ENCODE measurements at places on chromosomes 11 and 22.

GRCh38 chr22:40541300-40541699, 95.2 kb downstream of the MRTFA start:
- no peak for DNase-seq

DNA sequence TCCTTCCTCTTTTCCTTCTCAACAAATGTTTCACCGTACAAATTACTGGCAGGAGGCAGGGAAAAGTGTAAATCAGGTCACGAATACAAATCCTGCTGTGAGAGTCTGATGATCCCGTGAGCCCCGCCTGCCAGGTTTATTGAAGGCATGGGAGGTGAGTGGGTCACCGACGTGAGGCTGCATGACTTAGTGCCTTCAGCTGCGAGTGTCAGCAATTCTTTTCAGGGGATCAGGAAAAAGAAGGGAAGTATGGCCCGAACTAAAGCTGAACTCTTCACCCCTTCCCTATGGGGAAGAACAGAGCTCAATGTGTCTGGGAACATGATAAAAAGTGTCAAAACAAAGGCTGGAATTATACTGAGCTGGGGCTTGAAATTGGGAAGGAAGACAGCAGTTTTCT, 166.2 kb downstream of the OPCML start:
- no peak for DNase-seq

DNA sequence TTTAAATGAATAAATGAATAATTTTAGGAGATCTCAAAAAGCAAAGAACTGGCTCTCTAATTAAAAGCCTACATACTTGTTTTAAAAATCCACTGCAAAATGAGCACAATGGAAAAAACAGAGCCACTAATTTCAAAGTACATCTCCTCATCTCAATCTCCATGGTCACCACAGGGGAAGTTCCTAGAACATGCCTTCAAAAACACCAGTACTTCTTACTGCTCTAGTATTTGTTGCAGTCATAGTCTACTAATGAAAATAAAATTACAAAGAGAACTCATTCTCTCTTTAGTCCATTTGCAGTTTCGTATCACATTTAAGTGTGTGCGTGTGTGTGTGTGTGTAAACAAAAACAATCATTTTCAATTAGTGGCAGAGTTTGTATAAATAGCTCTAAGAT, 54.0 kb downstream of the PIK3C2A start:
- no peak for DNase-seq

GRCh38 chr11:131581046-131581445, 210.6 kb downstream of the NTM start:
- DNase-seq, result no peak

GRCh38 chr11:100684101-100685065, 2.7 kb upstream of the ARHGAP42 start:
- no peak for DNase-seq

DNA sequence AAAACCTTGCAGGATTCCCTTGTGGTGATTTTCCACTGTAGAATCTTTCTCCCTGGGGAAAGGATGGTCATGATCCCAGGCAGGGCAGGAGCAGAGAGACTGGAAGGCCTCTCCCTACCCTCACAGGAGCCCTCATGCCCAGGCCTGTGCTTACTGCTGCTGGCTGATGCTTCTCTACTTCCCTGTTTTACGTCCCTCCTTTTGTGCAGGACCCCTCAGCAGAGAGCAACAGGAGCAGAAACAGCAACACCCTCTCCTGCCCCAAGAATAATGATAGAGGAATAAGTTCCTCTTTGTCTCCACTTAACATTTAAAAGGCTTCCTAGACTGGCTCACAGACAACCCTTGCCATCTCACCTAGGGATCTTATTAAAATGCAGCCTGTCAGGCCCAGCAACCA, 3.6 kb downstream of the ISX start:
- DNase-seq, result no peak

DNA sequence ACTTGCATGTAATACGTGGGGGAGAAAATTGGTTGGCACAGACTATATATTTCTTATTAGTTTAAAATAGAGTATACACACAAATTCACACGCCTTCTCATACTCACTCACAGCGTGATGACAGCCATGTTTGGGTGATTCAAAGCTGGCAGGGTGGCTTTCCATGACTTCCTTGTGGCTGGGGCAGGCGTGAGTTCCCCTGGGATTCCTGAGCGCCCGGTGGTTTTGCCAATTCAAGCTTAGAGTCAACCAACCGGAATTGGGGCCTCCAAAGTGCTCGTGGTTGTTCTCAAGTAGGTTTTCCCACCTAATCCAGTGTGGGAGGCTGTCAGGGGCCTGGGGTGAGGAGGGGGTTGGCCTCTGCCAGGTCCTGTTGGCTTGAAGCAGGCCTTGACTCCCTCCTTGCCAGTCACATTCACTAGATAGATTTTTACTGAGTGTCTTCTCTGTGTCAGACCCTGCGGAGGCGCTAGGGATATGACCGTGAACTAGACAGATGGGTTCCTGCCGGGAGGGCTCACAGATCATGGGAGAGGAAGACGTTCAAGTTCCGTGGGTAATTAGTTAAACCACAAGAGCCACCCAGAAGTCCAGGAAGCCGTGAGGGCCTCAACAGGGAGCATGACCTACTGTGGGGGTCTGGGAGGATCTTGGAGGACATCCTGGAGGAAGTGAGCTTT, 11.5 kb downstream of the PKNOX2 start:
- no peak for DNase-seq

DNA sequence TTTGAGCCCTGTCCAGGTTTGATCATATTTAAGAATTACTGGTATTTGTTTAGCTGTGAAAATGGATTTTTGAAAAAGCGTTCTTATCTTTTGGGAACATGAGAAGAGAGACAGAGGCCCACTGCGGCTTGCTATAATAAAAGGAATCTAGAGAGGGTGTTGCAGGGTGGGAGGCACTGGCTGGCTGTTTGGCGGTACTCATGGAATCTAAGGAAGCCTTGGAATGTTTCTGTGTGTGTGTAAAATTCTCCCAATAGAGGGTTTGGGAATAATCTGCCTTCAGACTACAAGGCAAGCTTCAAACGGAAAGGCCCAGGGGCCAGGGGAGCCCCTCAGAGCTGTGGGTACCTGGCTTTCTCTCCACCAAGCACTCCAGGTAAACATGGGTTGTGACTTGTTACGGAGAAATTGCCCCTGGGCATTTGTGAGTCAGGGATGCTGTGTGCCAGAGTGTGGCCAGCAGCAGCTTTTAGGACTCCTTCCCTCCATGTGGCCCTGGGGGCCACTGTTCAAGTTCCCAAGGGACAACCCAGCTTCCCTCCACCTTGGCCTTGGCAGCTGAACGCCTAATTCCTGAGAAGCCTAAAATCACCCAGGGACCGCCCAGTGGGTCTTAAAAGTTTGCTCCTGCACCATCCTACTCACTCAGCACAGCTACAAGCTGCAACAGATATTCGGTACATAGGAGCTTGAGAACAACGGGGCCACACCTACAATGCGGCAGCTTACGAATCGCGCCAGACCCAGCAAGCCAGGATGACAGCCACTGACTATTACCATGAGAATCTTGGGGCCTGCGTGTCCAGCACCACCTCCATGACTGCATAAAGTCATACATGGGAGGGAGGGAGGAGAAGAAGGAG, 14.1 kb upstream of the SYT8 start:
- DNase-seq, result no peak

DNA sequence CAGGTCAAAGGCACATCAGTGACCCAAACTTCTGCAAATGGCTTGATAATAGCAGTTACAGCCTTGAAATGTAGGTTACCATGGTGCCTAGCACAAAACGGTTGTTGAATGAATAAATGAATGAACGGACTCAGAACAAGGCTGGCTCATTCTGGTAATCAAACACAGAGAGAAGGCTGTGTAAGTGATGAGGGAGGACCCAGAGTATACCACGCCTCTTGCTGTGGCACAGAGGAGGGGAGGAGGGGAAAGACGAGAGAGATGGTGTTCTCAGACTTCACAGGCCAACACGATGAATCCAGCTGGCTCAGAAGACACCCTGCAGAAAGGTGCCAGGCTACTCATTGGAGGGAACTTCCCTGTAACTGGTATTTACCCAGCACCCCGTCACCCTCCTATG, 38.3 kb downstream of the PC start:
- no peak for DNase-seq

- no peak for DNase-seq
These were observed 466.3 kb downstream of the OPCML start for GRCh38 chr11:133065847-133066485.

DNA sequence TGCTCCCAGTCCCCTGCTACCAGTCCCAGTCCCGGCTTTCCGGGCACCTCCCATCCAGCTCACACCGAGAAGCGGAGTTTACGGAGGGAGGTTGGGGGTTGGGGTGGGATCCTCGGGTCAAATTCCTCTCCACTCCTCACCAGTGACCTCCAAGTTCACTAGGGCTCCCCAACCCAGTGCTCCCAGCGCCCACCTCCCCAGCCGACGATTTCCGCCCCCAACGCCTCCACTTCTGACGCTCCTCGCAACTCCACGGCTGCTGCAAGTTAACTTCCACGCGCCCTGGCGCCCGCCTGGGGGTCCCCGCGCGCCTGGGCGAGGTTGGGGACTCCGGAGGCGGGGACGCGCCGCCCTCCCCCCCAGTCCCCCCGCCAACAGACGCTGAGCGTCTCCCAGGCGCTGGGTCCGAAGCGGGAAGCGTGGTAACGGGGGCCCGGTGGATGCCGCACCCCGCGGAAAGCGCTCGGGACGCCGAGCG, 526 bp downstream of the TPST2 start:
- peak; percentile 31 for DNase-seq

GRCh38 chr11:61694946-61695706, 14.9 kb downstream of the DAGLA start:
- DNase-seq, result no peak

- DNase-seq, result no peak
These were observed 206.9 kb downstream of the CADM1 start for GRCh38 chr11:115297330-115297729.

DNA sequence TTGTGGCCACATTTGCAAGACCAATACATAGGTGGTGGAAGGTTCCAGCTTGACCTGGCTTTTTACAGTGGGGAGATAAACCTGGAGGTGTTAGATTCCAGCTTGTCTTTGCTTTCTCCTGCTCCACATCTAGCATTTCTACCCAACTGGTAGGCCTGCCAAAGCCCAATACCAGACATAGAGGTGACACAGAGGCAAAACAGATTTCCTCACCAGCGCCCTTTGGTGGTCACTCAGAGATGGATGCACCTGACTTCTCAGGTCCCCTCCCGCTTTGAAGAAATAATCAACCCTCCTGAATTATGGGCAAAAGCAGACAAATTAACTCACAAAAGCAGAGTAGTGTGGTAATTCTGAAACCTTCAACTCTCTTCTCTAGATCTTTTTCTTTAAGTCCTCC, 1356.2 kb downstream of the FAM181B start:
- DNase-seq, result no peak

DNA sequence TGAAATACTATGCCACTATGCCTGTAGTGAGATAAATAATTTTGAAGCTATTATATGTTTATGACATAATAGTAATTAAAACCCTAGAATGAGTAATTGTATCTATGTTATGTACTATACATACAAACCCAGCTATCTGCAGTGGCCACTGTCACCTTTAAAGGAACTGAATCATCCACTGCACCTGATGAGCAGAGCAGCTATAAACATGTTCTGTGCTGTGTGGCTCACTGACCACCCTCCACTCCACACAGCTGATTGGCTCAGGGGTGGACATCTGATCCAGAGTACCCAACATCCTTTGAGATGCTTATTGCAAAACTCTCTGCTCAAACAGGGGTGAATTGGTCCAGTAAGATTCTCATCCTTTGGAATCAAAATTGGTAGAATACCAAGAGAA, 19.2 kb upstream of the RRAS2 start:
- no peak for DNase-seq

DNA sequence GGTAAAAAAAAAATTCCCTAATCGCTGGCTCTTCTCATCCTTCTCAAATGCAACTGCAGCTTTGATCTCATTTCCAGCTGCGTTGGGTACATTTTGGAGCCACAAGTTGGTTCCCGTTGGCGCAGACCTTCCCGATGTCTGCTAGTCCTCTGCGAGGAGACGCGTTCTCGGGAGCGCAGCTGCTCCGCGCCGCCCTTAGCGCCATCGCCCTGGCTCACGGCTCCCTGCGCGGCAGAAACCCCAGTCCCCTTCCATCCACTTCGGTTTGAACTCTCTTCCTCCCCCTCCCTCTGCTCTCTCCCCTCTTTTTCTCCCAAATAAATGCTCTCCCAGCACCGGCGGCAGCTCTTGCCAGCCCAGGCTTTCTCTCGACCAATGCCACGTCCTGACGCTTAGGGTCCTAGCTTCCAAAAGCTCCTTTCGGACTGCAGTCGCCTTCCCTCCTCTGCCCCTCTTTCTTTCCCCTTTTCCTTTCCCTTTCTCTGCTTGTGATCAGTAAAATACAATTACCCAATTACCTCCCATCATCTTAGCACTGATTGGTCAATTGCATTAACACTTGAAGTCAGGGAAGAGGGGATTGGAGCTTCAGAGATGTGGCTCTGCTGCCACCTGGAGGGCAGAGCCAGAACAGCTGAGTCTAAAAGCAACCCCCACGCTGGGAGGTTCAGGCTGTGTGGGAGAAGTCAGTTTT, 1165.7 kb downstream of the LRRC4C start:
- DNase-seq, result peak; percentile 8

DNA sequence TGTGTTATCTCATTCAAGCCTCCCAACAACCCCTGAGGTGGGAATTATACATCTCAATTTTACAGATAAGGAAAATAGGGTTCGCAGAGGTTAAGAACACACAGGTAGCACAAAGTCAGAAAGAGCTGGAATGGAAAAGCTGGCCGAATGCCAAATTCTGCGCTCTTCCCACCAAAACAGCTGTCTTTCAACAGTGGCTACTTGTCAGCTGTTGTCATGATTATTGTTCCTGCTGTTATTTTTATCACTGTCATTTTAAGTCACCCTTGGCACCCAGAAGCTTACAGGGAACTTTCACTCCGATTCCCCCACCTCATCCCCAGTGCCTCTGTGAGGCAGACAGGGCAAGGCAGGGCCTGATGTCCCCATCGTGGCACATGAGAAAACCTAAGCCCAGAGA, 74.5 kb upstream of the CSNK2A3 start:
- no peak for DNase-seq

- no peak for DNase-seq
These were observed 843.4 kb downstream of the TBC1D22A start for GRCh38 chr22:47605886-47606285.

DNA sequence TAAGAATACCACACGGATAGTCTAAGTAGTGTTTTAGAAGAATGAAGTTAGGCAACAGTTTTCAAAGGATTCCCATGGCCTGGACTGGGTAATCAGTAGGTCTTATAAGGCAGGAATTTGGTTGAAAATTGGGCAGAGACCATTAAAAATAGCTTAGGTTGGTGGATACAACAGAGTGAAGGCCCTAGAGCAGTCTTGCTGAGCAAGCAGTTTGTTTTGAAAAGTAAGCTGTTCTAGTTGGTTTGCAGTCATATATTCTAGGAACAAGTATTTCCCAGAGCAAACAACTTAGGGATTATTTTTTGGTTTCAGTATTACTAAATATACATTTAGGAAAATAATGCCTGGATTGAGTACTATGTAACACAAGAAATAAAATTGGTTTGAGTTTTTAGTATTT, 64.8 kb downstream of the MUC15 start:
- no peak for DNase-seq

GRCh38 chr22:30486661-30487115, 14.9 kb upstream of the SEC14L3 start:
- DNase-seq, result no peak

Data from CD4-positive, alpha-beta T cell treated with Interleukin-10 for 1 hour (primary cell).